ENCODE measurements at places on chromosomes 16 and 17.

GRCh38 chr16:5895976-5896375 lies 798.4 kb upstream of the EEF2KMT start:
- DNase-seq = no peak

- DNase-seq = no peak
Observed at GRCh38 chr17:55567240-55568214, 56.3 kb upstream of the SMIM36 start.

DNA sequence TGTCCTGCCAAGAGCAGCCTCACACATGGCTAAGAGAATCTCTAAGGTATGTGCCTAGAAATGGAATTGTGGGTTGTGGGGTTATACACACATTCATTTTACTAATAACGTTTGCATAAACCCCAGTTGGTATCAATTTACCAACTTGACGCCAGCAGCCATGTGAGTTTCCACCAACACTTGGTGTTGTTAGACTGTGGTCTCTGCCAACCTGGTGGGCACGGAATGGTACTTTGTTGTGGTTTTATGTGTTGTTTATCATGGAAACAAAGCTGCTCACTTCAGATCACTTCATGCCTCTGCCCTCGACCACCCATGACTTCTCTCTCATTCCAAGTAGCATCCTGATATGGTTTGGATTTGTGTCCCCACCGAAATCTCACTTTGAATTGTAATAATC lies 152.0 kb upstream of the CDC42EP4 start:
- DNase-seq = no peak

GRCh38 chr17:10803830-10804475 lies at the start of gene TMEM238L:
TMEM238L (minus strand) TSS chr17:10804099; CDS start chr17:10803963, 136 bp downstream.
- DNase-seq = no peak

DNA sequence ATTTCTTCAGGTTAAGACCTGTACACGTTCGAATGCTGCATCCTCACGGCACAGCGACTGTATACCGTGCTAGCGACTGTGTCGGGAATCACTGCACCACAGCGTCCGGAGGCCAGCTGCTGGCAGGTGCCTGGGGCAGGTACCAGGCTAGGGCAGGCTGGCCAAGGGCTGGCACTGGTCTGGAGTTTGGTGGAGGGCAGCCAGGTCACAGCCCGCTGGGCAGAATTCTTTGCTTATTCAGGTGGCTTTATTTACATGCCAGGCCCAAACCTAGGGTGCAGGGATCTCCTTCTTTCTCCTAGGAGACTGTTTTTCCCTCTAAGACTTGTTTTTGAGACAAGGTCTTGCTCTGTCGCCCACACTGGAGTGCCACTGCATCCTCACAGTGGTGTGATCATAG lies 37.9 kb downstream of the COTL1 start:
- no peak for DNase-seq

GRCh38 chr16:85683363-85683762 lies 5.4 kb downstream of the GINS2 start:
- no peak for DNase-seq

Data from inflammatory macrophage treated with lipopolysaccharide for 1 hour (primary cell).